ENCODE measurements at places on chromosomes 12 and 14.

GRCh38 chr12:116662612-116663144 is 75.2 kb downstream of the SPRING1 start:
- DNase-seq = no peak

DNA sequence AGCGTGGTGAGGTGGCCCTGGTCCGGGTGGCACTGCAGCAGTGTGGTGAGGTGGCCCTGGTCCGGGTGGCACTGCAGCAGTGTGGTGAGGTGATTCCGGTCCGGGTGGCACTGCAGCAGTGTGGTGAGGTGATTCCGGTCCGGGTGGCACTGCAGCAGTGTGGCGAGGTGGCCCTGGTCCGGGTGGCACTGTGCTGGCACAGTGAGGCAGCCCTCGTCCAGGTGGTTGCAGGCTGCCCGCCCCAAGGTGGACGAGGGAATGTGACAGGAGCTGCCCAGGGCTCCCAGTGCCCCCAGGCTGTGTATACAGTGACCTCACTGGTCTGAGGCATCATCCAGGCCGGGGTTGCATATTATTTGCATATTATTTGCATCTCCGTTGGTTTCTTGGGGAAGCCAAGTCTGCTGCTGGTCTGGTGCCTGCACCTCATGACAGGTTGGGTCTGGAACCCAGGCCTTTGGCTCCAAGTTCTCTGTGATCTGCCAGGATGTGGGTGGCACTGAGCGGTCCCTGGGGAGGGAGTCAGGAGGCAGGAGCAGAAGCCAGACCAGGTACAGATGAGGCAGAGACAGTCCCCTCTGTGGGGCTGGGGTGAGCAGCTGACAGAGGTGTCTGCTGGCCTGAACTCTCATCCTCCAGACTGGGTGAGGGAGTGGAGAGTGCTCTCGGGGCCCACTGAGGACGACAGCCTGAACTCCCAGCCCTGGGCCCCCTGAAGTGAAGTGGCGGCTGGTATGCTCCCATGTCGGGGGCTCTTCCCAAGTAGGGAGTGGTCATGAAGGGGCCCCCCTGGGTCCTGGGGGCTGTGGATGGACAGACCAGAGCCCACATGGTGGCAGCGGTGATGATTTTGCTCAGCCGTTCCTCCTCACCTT is 79.3 kb downstream of the KIF26A start:
- DNase-seq = no peak

DNA sequence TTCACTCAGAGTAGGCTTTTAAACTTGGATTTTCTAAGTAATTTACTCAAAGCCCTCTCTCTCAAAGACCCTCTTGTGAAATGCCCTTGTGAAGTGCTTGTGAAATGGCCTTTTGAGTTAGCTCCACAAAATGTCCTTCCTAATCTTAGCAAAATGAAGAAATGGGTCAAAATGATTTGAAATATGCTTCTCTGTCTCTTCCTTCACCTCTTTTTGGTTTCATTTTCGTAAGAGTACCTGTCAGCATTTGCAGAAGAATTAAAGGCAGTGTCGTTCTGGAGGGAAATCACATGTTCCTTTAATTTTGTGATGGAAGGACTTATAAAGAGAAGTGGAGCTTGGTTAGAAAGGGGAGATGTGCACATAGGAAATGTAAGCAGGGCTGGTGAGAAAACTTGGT is 93.7 kb downstream of the HMGA2 start:
- no peak for DNase-seq

GRCh38 chr14:92035890-92036289 is 4.0 kb downstream of the TRIP11 start:
- DNase-seq = no peak

GRCh38 chr12:128459067-128459466 is 192.1 kb downstream of the TMEM132C start:
- no peak for DNase-seq

- DNase-seq = peak; percentile 89
Observed at GRCh38 chr14:31207755-31208545, at the start of gene HECTD1. Gene HECTD1, minus strand, starts transcription at chr14:31207793. Its CDS starts 1,857 bp downstream, at chr14:31205936.
